ENCODE measurements at places on chromosomes 2 and 18. TPM values are rescaled to one million over a fixed set of nuclear protein-coding genes. Genes with fewer than 3 reads are reported as not detected.

The PTPRN gene
- total RNA-seq: not detected

The USP34 gene
- total RNA-seq: 165 TPM

The STAT1 gene
- 120 TPM for total RNA-seq

The TMEM37 gene
- 0.51 TPM for total RNA-seq

The THSD7B gene
- total RNA-seq: under 0.01 TPM

The ERICH2 gene
- not detected for total RNA-seq

The PLA2R1 gene
- total RNA-seq: 17.0 TPM

The RAB6C gene
- total RNA-seq: not detected

The PDK1 gene
- 5.3 TPM for total RNA-seq

The GALNT3 gene
- total RNA-seq: 0.34 TPM

The C1QL2 gene
- not detected for total RNA-seq

The DSG2 gene
- total RNA-seq: 9.7 TPM

The HS6ST1 gene
- total RNA-seq: 27.1 TPM

The PLEKHH2 gene
- total RNA-seq: 0.14 TPM

The COLEC11 gene
- 0.85 TPM for total RNA-seq

The TACR1 gene
- total RNA-seq: not detected

The MAP3K19 gene
- not detected for total RNA-seq

The MRPL19 gene
- total RNA-seq: 35.7 TPM

The SKA1 gene
- 18.0 TPM for total RNA-seq

The DNAH7 gene
- total RNA-seq: 0.09 TPM

The KCNIP3 gene
- total RNA-seq: 0.51 TPM

The RETREG2 gene
- total RNA-seq: 64.1 TPM

The HOXD12 gene
- total RNA-seq: not detected

The M1AP gene
- not detected for total RNA-seq

The C2orf78 gene
- total RNA-seq: not detected

The GALR1 gene
- not detected for total RNA-seq

The LBX2 gene
- 0.98 TPM for total RNA-seq

The SOCS6 gene
- 42.3 TPM for total RNA-seq

The SPRED2 gene
- total RNA-seq: 4.8 TPM

The NCL gene
- 426 TPM for total RNA-seq

The KCNG2 gene
- total RNA-seq: 0.51 TPM

The PTPN2 gene
- 31.4 TPM for total RNA-seq

The ALPP gene
- not detected for total RNA-seq

The PID1 gene
- under 0.01 TPM for total RNA-seq

The LAMA3 gene
- total RNA-seq: 15.9 TPM
